ENCODE measurements at places on chromosomes 5 and 9.
A peak's percentile ranks its signal among the peaks of the same experiment; 100 is the strongest.

GRCh38 chr9:113585085-113585442 lies 121.5 kb downstream of the RGS3 start:
- no peak for DNase-seq

GRCh38 chr5:18491349-18491748 lies 857.1 kb downstream of the TAF11L14 start:
- no peak for DNase-seq

GRCh38 chr5:55062039-55062779 lies 38.2 kb downstream of the GZMK start:
- peak; percentile 62 for DNase-seq

DNA sequence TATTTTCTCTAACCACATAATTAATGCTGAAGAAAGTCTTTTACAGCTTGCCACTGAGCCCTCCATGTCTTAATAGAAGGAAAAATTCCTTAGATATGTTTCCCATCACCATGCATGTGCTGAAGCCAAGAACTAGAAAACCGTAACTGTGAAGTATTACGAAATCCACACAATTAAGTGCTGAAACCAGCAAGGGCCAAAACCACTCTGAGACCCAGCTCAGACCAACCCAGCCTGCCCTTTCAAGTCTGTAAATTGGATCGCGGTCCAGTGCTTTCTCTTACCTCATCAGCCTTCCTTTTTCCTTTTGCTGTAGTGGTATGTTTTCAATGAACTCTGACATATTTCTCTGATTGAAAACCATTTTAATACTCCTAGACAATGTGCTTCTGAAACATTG lies 26.3 kb downstream of the SEMA5A start:
- DNase-seq = no peak

- no peak for DNase-seq
Observed at GRCh38 chr9:94534901-94535300, 20.0 kb upstream of the PCAT7 start.

DNA sequence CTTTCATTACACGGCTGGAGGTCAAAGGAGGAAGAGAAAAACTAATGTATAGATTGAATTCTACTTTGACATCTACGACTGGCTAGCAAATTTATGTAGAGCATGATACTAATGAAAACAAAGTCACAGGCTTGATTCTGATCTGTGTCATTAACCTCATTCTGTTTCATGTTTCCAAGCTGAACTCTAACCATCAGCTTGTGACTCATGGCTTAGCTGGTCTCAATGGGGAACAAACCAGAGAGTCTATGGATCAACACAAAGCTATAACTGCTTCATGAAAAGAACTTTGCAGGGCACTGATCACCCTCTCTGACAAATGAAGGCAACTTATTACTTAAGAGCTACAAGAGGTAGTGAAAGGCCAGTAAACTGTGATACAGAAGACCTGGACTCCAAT lies 23.6 kb upstream of the PDE4D start:
- DNase-seq = no peak

GRCh38 chr5:35854248-35854647 lies 2.4 kb upstream of the IL7R start:
- peak; percentile 95 for DNase-seq

DNA sequence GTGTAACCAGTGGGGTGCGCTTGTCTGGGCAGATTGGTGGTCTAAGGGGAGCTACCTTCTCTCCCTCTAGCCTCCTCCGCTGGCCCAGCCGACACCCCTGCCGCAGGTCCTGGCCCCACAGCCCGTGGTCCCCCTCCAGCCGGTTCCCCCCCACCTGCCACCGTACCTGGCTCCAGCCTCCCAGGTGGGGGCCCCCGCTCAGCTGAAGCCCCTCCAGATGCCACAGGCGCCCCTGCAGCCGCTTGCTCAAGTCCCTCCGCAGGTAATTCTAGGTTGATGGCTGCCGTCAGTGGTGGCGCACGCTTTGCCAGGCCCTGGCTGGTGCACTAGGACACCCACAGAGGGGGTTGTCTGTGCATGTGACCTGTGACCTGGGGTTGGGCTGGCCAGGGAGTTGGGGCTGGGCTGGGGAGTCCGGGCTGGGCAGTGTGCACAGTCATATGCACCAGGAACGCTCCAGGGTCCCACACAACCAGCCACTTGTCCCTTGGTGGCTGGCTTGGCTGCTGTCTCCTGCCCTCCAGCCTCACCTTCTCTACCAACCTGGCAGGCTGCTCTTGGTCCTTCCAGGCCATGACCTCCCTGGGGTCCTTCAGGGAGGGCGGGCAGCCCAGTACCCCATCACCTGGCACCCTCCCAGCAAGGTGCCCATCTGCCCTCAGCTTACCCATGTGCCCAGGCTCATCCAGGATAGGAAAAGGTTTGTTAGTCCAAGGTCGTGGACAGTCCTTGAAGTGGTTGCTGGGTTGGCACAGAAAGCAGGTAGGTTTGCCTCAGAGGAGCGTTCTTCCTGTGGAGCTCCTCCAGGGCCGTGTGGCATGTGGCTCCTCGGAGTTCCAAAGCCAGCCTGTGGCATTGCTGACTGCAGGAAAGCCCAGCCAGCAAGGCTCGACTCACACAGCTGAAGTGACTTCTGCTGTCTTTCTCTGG lies 73.2 kb downstream of the WNK2 start:
- DNase-seq = no peak

- no peak for DNase-seq
Observed at GRCh38 chr5:4027088-4027734, 431.6 kb downstream of the IRX1 start.

DNA sequence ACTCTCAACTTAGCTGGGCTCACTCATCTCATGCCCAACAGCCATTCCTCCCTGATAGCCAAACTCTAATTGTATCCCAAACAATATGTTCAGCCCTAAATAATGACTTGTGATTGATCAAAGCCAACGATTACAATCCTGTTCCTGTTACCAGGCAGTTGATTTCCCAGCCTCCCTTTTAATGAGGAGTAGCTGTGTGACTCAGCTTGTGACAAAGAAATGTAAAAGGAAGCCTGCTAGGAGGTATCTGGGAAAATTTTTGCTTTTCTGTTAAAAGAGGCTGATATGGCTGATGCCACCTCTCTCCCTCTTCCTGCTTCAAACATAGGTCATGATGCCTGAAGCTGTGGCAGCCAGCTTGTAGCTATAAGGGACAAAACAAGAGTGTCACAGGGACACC lies 19.6 kb upstream of the ENC1 start:
- no peak for DNase-seq

- no peak for DNase-seq
Observed at GRCh38 chr9:121972501-121972981, 120.6 kb downstream of the TTLL11 start.

- no peak for DNase-seq
Observed at GRCh38 chr5:128276537-128277216, 193.1 kb downstream of the SLC12A2 start.

- DNase-seq = peak; percentile 15
Observed at GRCh38 chr5:138953387-138954256, 78.5 kb upstream of the LRRTM2 start.

Data from CD4-positive, alpha-beta T cell treated with Interleukin-21 for 1 hour (primary cell).